Endothelial cell (in vitro differentiated cells): ENCODE measurements at places on chromosomes 4 and X. TPM values are rescaled to one million over a fixed set of nuclear protein-coding genes. Genes with fewer than 3 reads are reported as not detected.

- DNase-seq, result no peak
Measured at GRCh38 chr4:68218044-68218443, 27.4 kb downstream of the TMPRSS11B start.

DNA sequence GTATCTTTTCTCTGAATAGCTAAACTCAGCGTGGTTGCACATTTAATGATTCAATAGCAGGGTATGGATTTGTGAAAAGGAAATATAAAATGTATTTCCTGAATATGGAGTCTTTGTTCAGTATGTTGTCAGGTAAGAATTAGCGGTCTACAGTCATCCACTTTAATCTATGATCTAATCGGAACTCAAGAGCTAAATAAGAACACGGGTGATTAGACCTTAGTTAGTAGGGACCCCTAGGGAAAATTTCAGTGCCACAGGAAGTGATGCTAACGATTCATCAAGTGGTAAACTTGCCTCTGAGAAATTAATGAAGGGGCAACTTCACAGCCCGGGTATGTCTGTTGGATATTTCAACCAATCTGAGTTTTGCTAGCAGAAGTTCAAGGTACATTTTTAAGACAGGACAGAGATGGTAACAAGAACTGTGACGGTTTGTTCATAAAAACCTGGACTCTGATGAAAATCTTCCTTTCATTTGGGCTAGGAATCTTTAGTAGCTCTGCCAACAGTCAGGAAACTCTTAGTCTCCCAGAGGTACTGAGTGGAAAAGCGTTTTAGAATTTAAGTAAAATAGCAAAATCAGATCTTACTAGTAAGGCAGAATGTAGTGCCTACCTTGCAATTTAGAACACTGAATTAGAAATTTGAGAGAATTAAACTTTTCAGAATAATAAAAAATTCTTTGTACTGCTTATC, 47.1 kb downstream of the PCDH7 start:
- DNase-seq, result no peak

Gene EVC
- 14.9 TPM for total RNA-seq

- no peak for DNase-seq
Measured at GRCh38 chr4:13731019-13731418, 103.5 kb upstream of the BOD1L1 start.

GRCh38 chrX:31893525-31893924, 821.7 kb upstream of the FTHL17 start:
- DNase-seq, result no peak

DNA sequence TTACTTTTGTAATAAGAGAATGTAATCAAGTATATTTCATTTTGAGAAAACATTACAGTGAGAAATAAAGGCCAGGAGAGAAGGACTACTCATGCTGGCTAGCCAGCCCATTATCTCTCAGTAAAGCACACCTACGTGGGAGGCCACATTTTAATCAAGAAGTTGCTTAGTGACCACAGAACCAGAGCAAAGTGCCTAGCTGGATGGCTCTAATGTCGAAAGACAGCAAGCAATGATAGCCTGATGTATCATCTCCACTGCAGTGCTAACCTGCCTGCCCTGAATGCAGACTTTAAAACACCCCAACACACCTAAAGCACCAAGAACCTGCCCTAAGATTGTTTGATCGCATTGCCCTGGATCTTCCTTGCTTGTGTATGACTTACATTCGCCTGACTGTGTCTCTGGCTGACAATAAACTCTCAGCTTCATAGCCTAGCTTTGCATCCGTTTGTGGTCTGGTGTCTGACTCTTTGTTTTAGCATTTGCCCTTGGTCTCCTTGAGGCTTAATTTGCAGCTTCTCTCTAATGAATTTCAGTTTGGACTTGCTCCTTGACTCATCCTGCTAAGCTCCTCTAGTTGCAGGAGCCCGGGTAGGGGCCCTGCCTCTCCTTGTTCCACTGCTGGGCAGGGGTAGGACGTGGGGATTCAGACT, 31.4 kb upstream of the SOWAHD start:
- DNase-seq, result no peak

GRCh38 chr4:174152717-174153466, 130.6 kb downstream of the FBXO8 start:
- no peak for DNase-seq

GRCh38 chr4:7192252-7193029, at the start of gene SORCS2:
TSS of gene SORCS2 (plus strand) at chr4:7192538.
- peak; percentile 85 for DNase-seq

Gene WDR17
- 0.64 TPM for total RNA-seq

GRCh38 chr4:8046925-8047541, 107.4 kb upstream of the AFAP1 start:
- DNase-seq, result no peak

GRCh38 chrX:23380581-23380980, 45.9 kb downstream of the PTCHD1 start:
- no peak for DNase-seq

- DNase-seq, result no peak
Measured at GRCh38 chr4:6573986-6574746, 823 bp upstream of the MAN2B2 start.

DNA sequence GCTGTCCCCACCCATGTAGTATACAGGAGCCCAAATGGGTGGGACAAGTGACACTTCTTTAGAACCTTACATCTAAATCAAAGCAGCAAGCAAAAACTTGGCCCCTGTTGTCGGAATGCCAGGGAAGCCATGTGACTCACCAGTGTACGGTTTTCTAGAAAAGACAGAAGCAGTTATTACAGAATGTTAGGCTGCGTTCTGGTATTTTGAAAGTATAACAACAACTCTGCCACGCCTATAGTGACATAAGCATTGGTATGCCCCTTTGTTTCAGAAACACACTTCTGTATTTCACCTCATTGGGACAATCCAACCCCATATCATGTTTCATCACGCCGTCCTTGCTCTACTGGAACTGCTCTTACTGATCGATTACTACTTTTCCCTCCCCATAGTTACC, 14.8 kb downstream of the PDHA1 start:
- no peak for DNase-seq

Gene IL2RG
- not detected for total RNA-seq

Gene HEPH
- 106 TPM for total RNA-seq

DNA sequence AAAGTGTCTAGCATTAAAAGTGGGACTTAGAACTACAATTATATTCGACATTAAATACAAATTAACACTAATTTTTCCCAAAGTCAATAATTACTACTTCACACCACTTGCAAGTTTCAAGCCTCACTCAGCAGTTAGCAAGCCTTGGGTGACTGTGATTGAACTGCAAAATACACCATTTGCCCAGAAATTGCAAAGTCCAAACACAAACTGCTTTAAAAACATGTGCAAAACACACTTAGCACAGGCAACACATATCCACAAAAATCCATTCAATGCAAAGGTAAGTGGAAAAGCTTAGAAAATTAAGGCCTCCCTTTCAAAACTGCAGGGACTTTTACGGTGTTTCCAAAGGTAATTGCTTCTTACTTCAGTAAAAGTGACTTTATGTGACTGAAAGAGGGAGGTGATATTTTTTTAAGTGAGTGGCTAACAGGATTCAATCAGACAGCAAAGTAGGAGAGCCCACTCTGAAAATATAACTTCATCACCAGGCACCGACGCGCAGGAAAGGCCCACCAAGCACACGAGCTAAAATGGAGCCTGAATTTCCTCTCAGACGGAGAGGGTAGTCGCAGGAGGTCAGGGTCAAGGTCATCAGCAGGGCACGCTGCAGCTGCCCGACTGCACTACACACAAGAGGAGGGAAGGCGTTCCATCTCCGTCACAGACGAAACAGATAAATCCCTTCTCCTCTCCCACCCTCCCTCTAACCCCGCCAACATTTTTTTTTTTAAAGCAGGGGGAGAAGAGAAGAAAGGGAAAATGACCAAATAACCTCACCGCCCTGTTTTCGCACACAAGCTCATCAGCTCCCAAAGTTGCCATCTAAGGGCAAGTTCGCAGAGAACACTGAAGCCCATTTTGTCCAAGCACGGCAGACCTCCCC, 3.1 kb downstream of the ZNF827 start:
- DNase-seq, result peak; percentile 26

GRCh38 chr4:76458825-76459224, 23.8 kb downstream of the SHROOM3 start:
- DNase-seq, result no peak

DNA sequence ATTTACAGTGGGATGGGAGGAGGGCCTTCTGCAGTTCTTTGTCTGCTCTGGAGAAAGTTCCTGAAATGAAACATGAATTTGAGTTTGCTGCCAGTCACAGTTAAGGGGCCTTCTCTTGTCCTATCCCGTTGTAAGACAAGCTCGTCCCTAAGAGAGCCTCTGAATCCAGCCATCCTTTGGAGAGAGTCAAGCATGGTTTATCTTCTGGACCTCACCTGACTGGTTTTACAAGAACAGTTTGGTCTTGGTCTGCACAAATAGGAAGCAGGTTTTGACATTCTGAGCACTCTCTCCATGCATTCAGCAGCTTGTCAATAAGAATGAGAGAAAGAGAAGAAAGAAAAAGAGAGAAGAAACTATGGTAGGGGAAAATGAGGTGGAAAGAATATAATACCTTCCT, 20.4 kb upstream of the TENM3 start:
- DNase-seq, result no peak

- no peak for DNase-seq
Measured at GRCh38 chrX:55767100-55767499, 49.6 kb downstream of the RRAGB start.

DNA sequence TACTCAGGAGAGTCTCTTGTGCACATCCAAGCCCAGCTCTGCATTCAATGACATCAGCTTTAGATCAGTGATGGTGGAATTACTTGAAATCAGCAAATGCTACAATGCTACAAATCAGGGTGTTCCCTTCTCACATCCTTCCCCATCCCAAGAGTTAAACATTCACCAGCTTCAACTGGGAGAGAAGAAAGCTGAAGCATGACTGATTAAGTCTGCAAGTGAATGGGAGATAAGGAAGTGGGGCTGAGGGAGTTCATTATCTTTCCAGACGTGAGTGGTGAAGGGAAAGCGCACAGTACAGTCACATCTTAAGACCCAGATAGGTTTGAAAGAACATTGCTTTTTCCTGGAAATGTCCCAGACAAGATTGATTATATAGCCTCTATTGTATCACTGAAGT, 26.2 kb upstream of the MAP9 start:
- DNase-seq, result no peak

DNA sequence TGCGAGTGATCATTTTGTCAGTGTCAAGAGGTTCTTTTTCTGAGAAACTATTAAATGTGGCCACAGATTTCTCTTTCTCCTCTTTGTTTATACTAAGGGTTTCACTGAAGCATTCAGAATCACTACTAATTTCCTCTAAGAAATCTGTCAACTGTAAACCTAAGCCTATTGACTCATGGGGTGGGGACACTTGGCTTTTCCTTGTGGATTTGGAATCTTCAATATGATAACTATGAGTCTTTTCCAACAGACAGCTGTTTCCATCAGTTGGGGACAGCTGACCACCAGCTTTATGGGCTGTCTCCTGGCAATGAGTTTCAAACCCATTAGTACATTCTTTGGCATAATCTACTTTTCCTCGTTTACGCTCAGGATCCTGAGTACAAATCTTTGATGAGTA, 13.8 kb downstream of the PGRMC1 start:
- no peak for DNase-seq

DNA sequence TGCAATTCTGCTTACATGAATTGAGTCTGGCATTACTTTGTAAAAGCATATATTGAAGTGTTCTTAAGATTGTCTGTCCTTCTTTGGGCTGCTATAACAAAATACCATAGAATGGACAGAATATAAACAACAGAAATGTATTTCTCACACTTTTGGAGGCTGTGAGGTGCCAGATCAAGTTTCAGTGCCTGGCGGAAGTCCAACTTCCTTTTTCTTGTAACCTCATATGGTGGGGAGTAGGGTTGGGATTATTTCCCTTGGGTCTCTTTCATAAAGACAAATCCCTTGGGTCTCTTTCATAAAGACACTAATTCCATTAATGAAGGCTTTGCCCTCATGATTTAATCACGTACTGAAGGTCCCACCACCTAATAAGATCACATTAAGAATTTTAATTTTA, 199.3 kb upstream of the GRID2 start:
- DNase-seq, result no peak

Gene P2RY8
- not detected for total RNA-seq

GRCh38 chr4:185020863-185021761, 2.8 kb downstream of the HELT start:
- DNase-seq, result no peak

Gene GABRA4
- 0.13 TPM for total RNA-seq

Gene ASMT
- total RNA-seq, result 0.31 TPM

DNA sequence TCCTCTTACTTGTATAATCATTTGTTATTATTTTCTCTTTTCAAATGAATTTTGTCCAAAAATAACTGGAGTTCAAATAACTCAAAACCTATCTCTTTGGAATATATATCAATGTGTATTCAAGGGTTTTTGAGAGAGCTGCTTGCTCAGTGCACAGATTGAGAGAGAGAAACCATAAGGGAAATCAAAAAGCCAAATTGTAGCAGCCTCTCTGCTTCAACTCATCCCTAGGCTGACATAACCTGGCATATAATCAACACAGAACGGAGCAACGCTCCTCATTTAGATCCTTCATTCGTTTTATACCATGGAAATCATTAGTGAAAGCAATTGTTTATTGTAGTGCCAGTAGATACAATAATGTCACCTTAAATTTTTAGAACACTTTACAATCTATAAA, 1.8 kb upstream of the GPM6A start:
- no peak for DNase-seq

Gene PNMA5
- not detected for total RNA-seq

Gene ZMAT1
- 7.3 TPM for total RNA-seq

DNA sequence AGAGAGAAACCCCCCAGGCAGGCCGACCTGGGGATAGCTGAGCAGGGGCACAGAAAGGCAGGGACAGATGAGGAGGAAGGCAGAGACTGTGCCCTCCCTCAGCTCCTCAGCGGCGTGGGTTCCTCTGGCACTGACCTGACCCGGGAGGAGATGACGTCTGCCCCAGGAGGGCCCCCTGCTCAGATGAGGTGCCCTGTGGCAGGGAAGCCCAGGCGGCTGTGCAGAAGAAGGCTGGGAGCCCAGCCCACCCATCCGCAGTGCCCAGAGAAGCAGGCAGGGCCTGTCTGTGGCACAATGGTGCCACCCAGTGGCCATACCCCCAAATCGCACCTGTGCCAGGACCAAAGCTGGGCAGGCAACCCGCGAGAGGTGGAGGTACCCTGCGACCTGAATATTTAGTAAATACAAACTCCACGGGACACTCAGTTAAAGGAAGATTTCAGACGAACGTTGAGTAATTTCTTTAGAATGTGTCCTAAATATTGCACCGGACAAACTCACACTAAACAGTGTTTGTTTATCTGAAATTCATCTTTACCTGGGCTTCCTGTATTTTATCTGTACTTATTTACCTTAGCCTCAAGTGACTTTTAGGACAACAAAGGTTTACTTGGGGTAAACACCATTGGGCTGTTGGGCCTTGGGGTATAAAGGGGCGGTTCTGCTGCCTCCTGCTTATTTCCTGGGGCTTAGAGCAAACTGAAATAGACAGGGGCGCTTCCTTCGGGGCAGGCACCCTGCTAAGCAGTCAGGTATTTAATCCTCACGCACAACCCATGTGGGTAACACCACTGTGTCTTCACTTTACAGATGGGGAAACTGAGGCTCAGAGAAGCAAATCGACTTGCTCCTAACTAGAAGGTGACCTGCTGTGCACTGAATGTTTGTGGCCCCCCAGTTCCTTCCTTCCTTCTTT, 46.5 kb upstream of the HMX1 start:
- DNase-seq, result peak; percentile 96

Gene IQCM
- total RNA-seq, result not detected
